ENCODE measurements at places on chromosomes 13 and 19. TPM values are rescaled to one million over a fixed set of nuclear protein-coding genes. Genes with fewer than 3 reads are reported as not detected.

C1QTNF9 gene
- 4.3 TPM for polyA plus RNA-seq

R3HDM4 gene
- 47.1 TPM for polyA plus RNA-seq

STOML3 gene
- polyA plus RNA-seq, result not detected

GRCh38 chr13:41673640-41674039, 216.3 kb downstream of the RGCC start:
- no peak for DNase-seq
- H3K36me3 ChIP-seq, result no peaks in the 10 kb centered on the region
- no peaks in the 10 kb centered on the region for H3K4me1 ChIP-seq
- no peak overlapping the region for H3K27ac ChIP-seq
- H3K4me3 ChIP-seq, result no peak overlapping the region
- no peaks in the 10 kb centered on the region for H3K27me3 ChIP-seq

DNA sequence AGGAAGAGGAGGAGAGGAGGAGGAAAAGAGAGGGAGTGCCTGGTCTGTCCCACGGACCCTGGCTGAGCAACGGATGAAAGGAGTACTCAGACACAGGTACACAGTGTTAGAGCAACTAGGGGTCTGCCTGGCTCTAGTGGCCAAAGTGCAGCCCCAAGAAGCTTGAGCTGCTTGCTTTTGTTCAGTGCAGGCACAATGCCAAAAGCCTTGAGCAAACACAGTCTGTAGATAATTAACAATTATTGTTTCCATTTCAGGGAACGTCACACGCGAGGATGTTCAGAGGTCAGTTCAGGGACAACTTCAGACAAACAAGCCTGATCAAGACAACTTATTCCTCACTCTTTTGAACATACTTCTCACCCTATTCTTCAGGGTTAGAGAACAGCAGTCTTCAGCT, 32.2 kb upstream of the ZNF726 start:
- H3K4me3 ChIP-seq, result no peak overlapping the region
- H3K27ac ChIP-seq, result no peak overlapping the region
- no peak for DNase-seq
- H3K27me3 ChIP-seq, result no peaks in the 10 kb centered on the region
- H3K4me1 ChIP-seq, result no peaks in the 10 kb centered on the region
- H3K36me3 ChIP-seq, result no peaks in the 10 kb centered on the region

DNA sequence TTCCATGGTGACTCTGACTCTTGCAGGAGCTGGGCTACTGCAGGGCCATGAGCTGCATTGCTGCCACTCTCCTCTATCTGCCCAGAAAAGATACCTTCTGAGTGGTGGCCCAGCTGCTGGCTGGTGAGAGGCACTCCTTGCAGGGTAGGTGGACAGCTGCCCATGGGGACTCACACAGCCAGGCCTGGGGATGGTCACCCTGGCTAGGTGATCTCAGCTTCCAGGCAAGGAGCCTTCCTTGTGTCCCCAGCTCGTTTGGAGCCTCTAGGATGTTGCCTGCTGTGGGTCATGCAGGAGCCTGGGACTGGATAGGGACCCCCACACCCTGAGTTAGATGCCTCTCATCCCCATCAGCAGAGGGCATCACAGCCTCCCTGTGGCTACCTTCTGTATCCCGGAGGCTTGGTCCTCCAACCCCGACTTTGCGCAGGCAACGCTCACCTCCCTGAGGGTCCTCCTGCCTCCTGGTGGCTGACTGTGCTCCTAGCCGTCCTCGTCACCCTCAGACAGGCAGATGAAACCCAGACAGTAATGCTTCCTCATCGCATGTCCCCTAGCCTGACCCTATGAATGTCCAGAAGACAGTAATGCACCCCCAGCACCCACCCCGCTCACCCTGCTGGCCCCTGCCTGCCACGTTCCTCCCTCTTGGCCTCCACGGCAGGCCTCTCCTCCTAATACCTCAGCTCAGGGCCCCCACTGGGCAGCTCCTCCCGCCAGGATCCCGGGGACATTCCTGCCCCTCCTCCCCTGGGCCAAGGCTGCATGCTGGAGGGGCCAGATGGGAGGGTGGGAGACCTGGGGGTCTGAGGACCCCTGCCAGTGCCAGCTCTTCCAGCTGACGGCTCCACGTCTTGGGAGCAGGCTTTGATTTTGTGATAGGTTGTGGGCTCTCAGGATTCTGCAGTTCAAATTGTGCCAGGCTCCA, 13.6 kb upstream of the ZNF14 start:
- no peaks in the 10 kb centered on the region for H3K27me3 ChIP-seq
- no peak for DNase-seq
- H3K4me3 ChIP-seq, result no peak overlapping the region

DNA sequence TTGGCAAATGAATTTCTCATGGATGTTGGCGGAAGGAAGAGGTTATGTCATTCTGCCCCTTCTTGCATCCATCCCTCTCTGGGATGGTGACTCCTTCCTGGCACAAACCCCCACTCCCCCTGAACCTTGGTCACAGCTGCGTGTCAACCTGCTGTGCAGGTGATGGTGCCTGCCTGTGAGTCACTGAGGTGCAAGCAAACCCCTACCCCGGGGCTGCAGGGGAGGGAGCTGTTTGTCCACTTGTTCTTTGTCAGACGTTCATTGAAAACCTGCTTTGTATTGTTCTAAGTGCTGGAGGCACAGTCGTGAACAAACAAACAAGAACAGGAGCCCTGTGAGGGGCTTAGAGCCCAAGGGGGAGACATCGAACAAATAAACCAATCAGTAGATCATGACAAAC, 2.0 kb upstream of the GAPDHS start:
- no peaks in the 10 kb centered on the region for H3K36me3 ChIP-seq
- H3K27me3 ChIP-seq, result peaks cover 11% of the 10 kb centered on the region
- H3K4me1 ChIP-seq, result peaks cover 9% of the 10 kb centered on the region
- DNase-seq, result no peak
- H3K4me3 ChIP-seq, result no peak overlapping the region
- no peak overlapping the region for H3K27ac ChIP-seq

- no peak overlapping the region for H3K4me3 ChIP-seq
- H3K27me3 ChIP-seq, result no peaks in the 10 kb centered on the region
- no peaks in the 10 kb centered on the region for H3K36me3 ChIP-seq
- no peaks in the 10 kb centered on the region for H3K4me1 ChIP-seq
- H3K27ac ChIP-seq, result no peak overlapping the region
These were observed 12.3 kb downstream of the CIB3 start for GRCh38 chr19:16160943-16161560.
